Lower leg skin (tissue), 4 donors: ENCODE measurements at places on chromosomes 2 and 18. TPM values are rescaled to one million over a fixed set of nuclear protein-coding genes. Genes with fewer than 3 reads are reported as not detected.

GRCh38 chr2:1979138-1979537, 234.8 kb upstream of the PXDN start:
- no peak for DNase-seq

GRCh38 chr2:148944536-148944935, 69.5 kb downstream of the KIF5C start:
- no peak for DNase-seq

DNA sequence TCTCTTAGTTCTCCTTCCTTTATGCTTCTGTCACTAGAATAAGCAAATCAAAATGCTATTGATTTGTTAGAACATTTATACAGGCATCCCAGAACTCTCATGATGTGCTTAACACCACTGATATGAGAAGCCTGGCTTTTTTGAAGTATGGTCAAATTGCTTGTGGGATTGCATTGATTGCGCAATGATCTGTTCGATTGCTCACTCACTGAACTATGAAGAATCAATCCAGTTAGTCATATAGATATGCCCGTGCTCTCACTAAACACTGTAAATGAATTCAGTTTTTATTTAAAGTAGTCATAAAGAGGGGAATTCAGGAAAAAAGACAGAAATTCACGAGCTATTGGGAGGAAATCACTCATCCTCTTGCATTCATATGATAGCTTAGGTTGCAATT, 1237.8 kb downstream of the SUCLG1 start:
- DNase-seq, result no peak

GRCh38 chr18:59911600-59911999, 11.8 kb downstream of the PMAIP1 start:
- DNase-seq, result no peak

DNA sequence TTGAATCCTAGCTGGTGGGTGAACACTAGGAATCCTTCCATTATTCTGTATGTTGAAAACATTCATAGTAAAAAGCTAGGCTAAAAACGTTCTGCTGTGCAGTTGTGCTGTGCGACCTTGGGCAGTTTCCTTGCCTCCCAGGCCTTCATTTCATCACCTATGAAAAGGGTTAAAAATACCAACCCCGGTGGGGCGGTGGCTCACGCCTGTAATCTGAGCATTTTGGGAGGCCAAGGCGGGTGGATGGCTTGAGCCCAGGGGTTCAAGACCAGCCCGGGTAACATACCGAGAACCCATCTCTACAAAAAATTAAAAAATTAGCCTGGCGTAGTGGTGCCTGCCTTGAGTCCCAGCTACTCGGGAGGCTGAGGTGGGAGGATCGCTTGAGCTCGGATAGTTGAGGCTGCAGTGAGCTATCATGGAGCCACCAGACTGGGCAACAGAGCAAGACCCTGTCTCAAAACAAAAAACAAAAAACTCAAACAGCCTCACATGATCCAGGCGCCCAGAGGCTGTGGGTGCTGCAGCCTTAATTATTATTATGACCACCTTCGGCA, 2.9 kb upstream of the RRM2 start:
- DNase-seq, result no peak

DNA sequence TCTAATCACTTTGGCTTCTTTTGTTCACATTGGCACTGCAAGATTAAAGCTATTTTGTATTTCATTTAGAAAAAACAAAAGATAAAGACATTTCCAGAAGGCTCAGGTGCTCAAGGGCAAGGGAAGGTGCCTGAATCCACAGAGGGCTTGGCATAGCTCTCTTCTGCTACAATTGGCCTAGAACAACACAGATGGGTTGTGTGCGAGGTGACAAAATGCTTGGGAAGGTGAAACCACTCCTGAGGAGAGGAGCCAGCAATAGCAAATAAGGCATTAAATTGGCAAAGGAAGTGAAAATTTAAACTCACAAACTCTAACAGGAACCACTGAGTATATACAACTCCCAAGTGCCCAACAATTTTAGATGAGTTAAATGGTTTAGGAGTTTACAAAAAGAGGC, 1290.4 kb upstream of the CHAC2 start:
- no peak for DNase-seq

The RAD51AP2 gene
- 0.23 TPM for total RNA-seq

GRCh38 chr2:156334496-156335478, 2.3 kb upstream of the NR4A2 start:
- DNase-seq, result peak; percentile 91

The HOXD3 gene
- total RNA-seq, result 3.1 TPM

DNA sequence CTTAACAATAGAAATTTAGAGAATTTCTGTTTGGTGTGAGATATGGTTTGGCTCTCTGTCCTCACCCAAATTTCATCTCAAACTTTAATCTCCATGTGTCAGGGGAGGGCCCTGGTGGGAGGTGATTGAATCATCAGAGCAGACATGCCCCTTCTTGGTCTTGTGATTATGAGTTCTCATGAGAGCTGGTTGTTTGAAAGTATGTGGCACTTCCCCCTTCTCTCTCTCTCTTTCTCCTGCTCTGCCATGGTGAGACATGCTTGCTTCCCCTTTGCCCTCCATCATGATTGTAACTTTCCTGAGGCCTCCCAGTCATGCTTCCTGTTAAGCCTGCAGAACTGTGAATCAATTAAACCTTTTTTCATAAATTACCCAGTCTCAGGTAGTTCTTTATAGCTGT, 524.7 kb upstream of the ACVR2A start:
- no peak for DNase-seq

GRCh38 chr2:107777974-107778373, 48.7 kb upstream of the RGPD4 start:
- DNase-seq, result no peak

DNA sequence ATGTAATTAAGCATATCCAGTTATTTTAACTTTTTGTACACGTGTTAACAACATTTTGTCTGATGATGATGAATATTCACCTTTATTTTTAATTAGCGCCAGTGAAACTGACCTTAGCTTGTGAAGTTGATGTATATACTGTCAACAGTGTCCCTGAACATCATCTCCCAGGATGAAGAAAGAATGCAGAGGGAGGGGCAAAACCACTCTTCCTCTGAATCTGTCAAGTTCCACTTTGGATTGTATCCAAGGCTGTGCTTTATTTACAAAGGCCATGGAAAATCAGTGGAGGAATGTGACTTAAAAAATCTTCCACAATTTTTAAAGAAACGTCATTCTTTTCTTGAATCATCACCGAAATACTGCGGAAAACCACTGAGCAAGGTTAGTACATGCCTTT, 4.5 kb upstream of the RMDN2 start:
- DNase-seq, result no peak

The CRYGD gene
- not detected for total RNA-seq

DNA sequence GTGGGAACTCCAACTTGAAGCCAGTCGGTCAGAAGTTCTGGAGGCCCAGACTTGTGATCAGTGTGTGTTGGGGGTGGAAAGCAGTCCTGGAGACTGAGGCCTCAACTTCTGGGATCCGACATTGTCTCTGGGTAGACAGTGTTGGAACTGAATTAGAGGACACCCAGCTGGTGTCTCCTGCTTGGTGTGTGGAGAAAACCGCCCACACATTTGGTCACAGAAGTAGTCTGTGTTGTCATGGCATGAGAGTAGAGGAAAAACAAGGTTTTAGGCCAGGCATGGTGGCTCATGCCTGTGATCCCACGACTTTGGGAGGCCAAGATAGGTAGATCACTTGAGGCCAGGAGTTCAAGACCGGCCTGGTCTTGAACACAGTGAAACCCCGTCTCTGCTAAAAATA, 51.5 kb downstream of the PUM2 start:
- no peak for DNase-seq

The AKAIN1 gene
- total RNA-seq, result not detected

The MRPL19 gene
- 24.7 TPM for total RNA-seq

GRCh38 chr2:20072436-20073158, 21.2 kb upstream of the LAPTM4A start:
- DNase-seq, result no peak

GRCh38 chr2:233328922-233329321, 21.3 kb downstream of the SAG start:
- no peak for DNase-seq

DNA sequence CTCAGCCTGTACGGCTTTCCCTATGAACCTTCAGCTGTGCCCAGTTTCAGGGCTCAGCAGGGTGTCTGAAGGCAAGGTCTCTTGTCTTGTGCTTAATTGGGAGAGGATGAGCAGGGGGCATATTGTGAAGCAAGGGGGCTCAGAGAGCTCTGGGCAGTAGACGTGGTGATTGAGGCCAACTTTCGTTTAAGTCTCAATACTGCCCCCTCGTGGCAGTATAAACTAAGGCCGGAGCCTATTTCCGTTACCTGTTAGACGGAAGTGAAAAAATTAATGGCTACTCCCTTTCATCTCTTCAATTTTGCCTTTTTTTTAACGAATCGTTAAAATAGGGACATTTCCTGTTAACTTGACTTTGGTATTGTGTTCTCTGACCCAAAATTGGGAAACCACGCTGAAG, 193.4 kb downstream of the TDRD15 start:
- DNase-seq, result peak; percentile 30

- DNase-seq, result no peak
Measured at GRCh38 chr2:2931318-2932075, 446.1 kb downstream of the EIPR1 start.

DNA sequence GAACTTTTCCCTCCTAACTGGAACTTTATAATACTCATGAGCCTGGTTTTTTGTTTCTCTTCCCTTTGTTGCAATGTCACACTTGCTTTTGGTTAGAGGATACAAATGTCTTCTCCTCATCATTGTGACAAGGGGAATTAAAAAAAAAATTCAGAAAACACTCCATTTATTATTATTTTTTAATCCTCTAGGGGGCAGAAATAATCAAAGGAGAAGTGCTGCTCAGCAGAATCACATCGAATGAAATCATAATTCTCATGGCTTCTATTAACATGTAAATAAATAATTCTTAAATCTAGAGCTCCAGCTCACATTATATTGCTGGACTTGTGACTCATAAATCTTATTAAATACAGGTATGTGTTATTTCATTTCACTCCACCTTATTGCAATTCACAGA, 273.8 kb downstream of the TRIB2 start:
- no peak for DNase-seq

GRCh38 chr2:111246620-111247061, 125.9 kb downstream of the BCL2L11 start:
- no peak for DNase-seq

The CCDC178 gene
- total RNA-seq, result not detected

The PCBP1 gene
- 157 TPM for total RNA-seq

- peak; percentile 68 for DNase-seq
Measured at GRCh38 chr2:20597860-20598183, 53.1 kb downstream of the HS1BP3 start.

- DNase-seq, result no peak
Measured at GRCh38 chr18:44590956-44591670, 89.6 kb upstream of the SETBP1 start.

DNA sequence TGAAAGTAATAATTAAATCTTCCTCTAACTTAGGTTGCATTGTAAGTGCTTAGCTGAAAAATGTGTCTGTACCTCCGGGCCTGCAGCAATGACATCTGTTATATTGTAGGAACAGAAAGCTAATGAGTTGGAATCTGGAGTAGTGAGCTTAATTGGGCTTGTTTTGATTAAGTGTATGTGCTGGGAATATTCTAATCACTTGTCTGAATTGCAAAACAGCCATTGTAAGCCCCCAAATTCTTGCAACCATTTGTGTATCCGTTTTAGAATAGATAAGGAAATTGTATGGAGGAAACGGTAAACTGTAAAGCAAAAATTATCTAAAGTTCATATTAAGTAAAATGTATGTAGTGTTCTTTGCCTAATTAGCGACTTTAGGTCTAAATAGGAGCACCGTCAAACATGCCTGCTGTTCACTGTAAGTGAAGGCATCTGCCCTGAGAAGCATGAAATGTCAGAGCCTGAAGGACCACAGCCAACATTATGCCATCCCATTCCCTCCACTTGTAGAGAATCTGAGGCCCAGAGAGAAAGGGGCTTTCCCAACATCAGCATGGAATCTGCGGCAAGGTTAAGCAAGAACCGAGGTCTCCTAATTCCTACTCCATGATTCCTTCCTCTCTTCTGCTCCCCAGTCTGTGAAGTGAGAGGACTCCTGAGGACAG, 466.4 kb downstream of the TDRD15 start:
- no peak for DNase-seq

- DNase-seq, result no peak
Measured at GRCh38 chr18:51044928-51045585, 15.0 kb downstream of the SMAD4 start.

DNA sequence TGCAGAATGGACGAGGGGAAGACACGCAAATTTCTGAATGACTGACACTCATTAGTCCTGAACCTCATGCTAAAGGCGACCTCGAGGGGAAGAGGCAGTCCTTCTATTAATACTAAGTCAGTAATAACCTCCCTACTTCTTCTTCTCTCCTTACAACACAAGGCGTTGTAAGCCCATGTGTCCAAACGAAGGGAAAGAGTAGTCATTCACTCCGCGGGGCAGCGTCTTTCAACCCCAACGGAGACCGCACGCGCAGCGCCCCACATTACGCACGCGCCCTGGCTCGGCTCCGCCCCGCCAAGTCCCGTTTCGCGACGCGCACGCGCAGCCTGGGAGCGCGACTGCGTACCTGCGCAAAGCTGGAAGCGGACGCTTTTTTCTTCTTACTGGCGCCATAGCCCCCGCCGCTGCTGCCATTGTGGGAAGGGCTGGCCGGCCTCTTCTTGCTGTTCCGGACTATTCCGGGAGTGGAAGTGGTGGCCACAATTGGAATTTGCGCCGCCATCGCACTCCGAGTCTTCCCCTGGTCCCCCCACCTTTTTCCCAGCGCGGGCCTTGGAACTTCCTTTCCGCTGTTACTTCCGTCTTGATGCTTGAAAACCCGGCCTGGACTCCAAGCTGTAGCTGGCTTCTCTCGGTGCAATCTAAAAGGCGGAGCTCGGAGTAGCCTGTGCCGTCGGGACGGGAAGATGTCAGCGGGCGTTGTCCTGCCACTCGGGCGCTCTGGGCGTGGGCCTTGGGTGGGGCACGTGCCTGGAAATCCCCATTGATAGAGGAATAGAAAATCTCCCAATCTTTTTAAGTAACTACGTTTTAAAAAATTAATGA, at the start of gene INO80C:
TSS of gene INO80C (minus strand) at position 591 of the 828 bp plus-strand sequence. CDS start at position 505, 86 bp downstream.
- DNase-seq, result peak; percentile 91

- no peak for DNase-seq
Measured at GRCh38 chr2:98769784-98770183, 38.9 kb upstream of the MGAT4A start.

DNA sequence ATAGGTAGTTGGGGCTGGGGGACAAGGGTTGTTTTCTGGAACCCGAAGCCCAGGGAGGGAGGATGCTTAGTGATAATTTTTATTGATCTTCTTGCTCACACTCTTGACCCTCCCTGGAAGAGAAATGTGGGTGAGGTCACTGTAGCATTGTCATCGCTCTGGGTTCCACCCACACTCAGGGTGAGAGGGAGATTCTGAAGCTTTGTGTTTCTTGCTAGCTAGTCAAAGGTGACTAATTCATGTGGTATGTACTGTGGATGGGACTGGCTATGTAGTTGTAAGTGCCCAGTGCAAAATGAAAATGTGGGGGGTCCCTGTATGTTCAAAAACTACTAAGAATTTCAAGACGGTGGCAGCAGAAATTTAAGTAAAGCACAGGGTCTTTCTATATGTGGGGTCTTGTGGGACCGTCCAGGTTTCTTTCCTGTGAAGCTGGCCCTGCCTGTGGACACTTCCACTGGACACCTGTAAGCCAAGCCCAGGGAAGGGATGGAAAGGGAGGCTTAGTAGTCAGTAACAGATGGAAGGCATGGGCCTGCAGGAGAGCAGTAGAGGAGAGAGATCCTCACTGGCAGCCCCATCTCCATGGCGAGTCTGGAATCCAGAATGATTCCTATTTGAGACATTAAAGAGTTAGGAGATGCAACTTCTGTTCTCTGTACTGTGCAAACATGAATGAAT, 35.0 kb downstream of the TSN start:
- no peak for DNase-seq

The SOWAHC gene
- 85.9 TPM for total RNA-seq

The HJURP gene
- 4.4 TPM for total RNA-seq
